ENCODE measurements at places on chromosomes 12 and 14.

GRCh38 chr12:57148469-57149244 lies 1.2 kb upstream of the LRP1-AS start:
- peak; percentile 44 for DNase-seq

DNA sequence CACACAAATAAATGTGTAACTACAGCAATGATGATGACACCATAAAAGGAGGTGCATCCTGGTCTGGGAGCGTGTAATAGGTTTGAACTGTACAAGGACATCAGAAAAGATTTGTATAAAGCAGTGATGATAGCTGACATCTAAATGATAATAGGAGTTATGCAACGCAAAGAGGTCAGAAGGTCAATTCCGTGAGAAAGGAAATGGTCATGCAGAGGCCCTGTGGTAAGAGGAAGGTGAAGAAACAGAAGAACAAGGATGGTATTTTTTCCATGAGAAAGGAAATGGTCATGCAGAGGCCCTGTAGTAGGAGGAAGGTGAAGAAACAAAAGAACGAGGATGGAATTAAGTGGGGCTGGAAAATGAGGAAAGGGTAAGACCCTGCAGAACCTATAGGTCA lies 106.7 kb upstream of the TMPO start:
- DNase-seq = no peak

GRCh38 chr14:104441275-104442106 lies 138.1 kb upstream of the C14orf180 start:
- DNase-seq = no peak

GRCh38 chr14:22410497-22410896 lies 178.5 kb downstream of the DAD1 start:
- DNase-seq = no peak

DNA sequence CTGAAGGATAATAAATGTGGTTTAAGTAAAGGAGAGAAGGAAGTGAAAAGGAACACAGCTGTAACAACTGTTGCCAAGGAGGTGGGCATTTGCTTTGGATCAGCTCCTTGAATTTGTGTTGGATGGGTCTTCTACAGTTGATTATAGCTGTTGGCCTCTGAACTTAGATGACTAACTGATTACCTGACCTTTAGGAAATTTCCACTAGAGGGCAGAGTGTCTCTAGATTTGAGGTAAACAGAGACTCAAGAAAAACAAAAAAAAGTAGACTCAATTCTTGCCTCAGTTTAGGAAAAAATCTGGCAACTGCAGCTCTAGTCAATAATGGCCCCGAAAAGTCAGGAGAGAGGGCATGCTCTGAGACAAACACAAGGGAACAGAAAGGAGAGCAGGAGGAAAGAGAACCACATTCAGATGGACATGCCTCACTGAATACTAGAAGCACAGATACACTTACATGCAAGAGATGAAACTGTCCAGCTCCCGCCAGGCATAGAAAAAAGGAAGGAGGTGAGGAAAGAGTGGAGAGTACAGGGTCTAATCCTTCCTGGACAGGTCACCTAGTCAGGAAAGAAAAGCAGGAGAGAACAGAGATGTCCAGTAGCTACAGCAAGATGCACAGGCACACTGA lies 20.6 kb downstream of the COX14 start:
- peak; percentile 31 for DNase-seq

GRCh38 chr14:100850841-100851585 lies 25.1 kb downstream of the MEG3 start:
- DNase-seq = no peak

- DNase-seq = peak; percentile 56
Measured at GRCh38 chr12:26028953-26029735, 70.7 kb downstream of the RASSF8 start.

DNA sequence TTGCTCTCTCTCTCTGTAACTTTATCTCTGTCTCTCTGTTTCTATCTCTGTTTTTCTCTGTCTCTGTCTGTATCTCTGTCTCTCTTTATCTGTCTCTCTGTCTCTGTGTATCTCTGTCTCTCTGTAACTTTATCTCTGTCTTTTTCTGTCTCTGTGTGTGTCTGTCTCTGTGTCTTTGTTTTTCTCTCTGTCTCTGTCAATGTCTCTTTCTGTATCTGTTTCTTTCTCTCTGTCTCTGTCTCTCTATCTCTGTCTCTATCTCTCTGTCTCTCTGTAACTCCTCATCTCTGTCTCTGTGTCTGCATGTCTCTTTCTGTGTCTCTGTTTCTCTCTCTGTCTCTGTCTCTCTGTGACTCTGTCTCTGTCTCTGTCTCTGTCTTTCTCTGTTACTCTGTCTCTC lies 51.7 kb downstream of the TMEM121 start:
- no peak for DNase-seq

- DNase-seq = no peak
Measured at GRCh38 chr12:18823461-18823860, 85.5 kb downstream of the CAPZA3 start.

DNA sequence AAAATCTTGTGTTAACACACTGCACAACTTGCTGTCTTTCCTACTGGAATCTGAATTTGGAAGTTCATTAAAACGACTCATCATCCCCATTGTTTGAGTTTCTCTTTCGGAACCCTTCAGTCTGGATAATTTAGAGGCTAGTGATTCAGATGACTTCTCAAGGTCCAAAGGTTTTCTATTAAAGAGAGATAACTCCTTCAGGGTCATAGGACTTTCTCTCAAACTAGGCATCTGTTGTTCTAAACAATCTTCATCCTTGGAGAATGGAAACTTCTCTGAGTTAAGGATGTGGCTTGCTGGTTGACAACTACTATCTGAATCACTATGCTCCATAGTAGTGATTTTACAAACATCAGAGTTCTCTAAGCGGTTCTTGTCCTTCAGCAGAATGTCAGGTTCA lies 4.4 kb downstream of the MLH3 start:
- DNase-seq = peak; percentile 38

- DNase-seq = no peak
Measured at GRCh38 chr12:56449622-56449984, 377 bp upstream of the TIMELESS start.

- DNase-seq = no peak
Measured at GRCh38 chr12:131929581-131930456, 743 bp downstream of the PUS1 start.

DNA sequence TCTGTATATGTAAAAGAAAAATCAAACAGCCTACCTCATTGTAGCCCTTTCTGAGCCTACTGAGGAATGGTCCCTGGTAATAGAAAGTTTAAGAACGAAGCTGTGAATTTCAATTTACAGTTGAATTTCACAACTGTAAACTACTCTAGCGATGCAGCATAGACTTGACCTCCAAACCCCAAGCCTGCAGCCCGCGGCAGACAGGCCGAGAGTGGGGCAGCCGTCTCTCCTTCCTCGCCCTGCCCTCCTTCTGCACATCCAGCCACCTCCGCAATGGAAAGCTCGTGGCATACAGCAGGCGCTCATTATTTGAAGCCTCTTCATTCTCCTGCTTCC lies 15.3 kb downstream of the RNASE2 start:
- no peak for DNase-seq

DNA sequence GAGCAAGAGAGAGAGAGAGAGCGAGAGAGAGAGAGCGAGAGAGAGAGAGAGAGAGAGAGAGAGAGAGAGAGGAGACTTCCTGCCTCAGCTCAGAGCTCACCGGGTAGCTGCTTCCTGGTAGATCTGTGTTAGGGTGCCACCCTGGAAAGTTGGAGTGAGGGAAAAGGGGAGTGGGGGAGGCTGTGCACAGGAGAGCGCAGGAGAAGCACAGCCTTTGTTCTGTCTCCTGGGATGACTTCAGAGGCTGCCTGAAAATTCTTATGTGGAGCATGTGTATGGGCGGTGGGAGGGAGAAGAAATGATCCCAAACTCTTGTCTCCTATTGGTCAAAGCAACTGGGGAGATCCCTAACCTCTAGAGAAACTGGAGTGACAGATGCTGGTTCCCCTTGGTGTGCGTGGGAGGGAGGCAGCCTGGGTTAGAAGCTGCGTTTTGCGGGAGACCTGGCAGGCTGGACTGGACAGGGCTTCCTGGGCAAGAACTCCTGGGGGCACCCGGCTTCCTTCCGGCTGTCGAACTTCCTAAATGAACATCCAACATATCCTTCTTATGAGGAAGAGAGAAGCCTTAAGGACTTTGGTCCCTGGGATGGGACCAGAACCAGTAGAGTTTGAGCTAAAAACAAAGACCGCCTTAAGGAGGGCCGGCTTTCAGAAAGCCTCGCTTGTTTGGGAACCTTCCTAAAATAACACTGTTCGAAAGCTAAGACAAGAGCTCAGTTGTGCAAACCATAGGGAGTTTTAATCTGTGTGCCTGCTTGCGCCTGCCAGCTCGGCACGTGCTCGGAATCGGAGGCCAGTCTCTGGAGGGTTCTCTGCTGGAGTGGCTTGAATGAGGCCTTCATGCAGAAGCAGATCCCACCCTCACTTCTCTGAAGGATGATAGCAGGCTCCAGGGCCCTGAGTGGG lies 30.4 kb upstream of the BEGAIN start:
- DNase-seq = no peak

- peak; percentile 29 for DNase-seq
Measured at GRCh38 chr14:65286443-65286842, 126.1 kb upstream of the FUT8 start.

GRCh38 chr14:93011141-93011529 lies 88.2 kb downstream of the CHGA start:
- no peak for DNase-seq

GRCh38 chr12:76055393-76055792 lies 23.8 kb upstream of the PHLDA1 start:
- no peak for DNase-seq
